ENCODE measurements at places on chromosomes 6 and 20. TPM values are rescaled to one million over a fixed set of nuclear protein-coding genes. Genes with fewer than 3 reads are reported as not detected.

Gene SNX3
- 220 TPM for total RNA-seq

Gene GPX5
- not detected for total RNA-seq

Gene COL9A1
- 2.6 TPM for total RNA-seq

- no peak for DNase-seq
These were observed 18.4 kb upstream of the IFNGR1 start for GRCh38 chr6:137237413-137238170.

- no peak for DNase-seq
These were observed 85.4 kb upstream of the MYLIP start for GRCh38 chr6:16043171-16044135.

Gene HLA-DMA
- 13.7 TPM for total RNA-seq

- DNase-seq = no peak
These were observed 568.9 kb upstream of the CITED2 start for GRCh38 chr6:139943391-139943790.

DNA sequence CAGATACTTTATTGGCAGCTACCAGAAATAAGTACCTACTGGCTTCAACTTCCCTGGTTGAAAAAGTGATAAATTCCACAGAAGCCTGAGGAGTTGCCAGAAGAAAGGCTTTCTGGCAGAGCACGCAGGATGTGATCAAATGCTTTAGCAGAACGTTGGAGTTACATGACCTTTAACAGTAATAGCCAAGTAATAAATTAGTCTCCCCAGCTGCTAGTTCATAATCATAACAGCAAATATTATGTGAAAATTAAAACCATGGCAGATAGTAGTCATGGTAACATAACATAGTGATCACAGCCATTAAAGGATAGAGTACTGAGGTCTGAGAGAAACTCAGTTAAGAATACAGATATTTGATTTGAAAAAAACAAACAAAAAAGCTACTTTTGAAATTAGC, 567.7 kb downstream of the ADGRB3 start:
- no peak for DNase-seq

DNA sequence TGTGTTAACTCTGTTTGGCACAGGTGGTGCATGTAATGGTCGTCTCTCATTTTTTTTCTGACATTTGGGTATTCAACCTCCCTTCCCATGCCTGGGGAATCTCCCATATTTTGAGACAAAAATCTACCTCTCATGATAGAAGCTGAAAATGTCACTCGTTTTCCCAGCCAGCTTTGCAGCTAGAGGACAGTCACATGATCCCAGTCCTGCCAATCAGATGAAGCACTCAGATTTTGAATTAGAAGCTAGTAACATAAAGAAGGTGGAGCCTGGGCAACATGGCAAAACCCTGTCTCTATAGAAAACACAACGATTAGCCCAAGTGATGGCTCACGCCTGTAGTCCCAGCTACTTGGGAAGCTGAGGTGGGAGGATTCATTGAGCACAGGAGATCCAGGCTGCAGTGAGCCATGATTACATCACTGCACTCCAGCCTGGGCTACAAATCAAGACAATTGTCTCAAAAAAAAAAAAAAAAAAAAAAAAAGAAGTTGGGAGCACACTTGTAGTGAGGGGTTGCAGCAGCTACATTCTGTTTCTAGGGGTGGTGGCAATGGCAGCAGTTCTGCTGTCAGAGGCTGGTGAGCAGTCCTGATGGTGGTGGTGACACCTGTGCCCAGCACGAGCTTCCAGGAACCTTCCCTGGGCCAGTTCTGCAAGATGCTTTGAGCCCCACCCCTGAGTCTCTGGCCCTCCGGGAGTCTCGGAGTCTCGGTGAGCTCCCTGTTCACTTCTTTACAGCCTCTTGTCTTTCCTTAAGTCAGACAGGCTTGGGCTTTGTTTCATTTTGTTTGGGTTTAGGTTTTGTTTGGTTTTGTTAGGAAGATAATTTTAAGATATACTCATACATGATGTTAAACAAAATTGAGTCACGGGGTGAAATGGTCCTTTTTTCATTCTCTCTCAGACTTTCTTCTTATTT, 94.1 kb upstream of the KCNG1 start:
- DNase-seq = no peak

DNA sequence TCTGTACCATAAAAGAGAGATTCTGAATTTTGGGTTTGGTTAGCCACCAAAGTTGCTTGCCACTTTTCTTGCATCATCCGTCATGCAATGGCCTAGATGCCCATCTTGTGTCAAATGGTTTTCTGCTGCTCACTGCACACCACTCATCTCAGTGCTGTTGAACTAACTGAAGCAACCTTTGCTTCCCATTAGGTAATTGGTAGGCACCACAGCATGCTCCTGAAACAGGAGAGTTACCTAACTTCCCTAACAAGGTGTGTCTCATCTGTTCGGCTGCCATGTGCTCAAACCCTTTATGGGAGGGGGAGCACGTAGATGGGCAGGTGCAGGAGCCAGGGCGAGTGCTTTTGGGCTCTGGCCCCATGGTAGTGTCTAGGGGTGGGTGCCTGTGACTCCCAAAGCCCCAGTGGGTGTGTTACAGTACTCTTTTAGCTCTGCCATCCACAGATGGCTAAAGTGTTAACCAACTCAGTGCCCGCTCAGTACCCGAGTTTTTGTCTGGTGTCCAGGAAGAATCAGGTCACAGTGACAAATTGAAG, 147.4 kb upstream of the SPACA1 start:
- DNase-seq = no peak

Gene CAGE1
- not detected for total RNA-seq

GRCh38 chr6:154139892-154140291, 100.9 kb downstream of the OPRM1 start:
- no peak for DNase-seq

DNA sequence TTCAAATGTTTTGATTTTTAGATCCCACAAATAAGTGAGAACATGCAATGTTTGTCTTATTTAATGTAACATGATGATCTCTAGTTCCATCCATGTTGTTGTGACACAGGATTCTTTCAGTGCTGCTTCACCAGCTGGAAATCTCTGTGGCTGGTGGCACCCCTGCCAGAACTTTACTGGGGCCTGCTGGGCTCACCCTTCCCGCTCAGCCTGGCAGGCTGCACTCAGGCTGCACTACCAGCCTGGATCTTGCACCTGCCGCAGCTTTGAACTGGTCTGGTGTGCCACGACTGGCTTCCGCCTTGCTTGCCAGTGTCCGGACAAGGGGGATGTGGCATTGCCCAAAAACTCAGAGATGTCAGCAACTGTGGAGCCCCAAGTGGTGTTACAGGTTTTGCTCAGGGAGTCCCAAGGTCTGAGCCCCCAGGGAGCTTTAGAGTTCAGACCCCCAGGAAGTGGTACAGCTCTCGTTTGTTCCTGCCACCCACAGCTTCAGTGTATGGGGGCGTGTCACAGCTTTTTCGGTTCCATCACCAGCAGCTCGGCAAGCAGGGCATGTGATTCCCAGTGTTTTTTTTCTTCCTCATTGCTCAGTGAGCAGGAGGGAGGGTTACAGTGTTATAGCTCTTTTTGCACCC, 72.3 kb upstream of the SYNCRIP start:
- DNase-seq = no peak

Gene UBE2V1
- total RNA-seq = 70.3 TPM

Gene ECT2L
- total RNA-seq = 10.5 TPM

- no peak for DNase-seq
These were observed 107.4 kb downstream of the BFSP1 start for GRCh38 chr20:17423782-17424181.

GRCh38 chr20:32841632-32842031, 17.1 kb upstream of the EFCAB8 start:
- DNase-seq = no peak

DNA sequence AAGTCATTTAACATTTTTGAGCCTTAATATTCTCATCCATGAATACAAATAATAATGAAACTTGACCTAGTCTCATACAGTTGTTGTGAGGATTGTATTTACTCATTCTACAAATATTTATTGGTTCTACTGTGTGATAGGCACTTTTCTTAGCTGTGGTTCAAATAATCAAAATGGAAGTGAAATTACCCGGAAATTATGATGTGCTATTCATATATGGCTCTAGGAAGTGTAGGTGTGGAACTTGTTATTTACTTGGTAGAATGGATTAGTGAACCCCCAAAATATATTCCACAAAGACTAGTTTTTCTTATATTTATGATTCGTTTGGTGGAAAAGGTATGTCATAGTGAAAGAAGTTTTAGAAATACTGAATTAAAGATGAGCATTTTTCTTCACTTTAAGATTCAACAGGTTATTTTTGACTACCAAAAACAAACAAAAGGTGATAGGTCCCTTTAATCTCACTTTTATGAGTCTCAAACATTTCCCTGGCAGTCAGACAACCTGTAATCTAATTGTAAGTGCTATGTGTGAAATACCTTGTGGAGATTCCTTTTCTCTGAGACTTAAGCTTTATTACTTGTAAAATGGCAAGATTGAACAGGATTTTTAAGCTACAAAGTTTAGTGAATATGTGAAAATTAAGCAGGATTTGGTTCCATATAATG, 77.8 kb downstream of the STXBP5 start:
- DNase-seq = no peak

GRCh38 chr6:130520801-130521200, 155.0 kb downstream of the TMEM200A start:
- DNase-seq = no peak

DNA sequence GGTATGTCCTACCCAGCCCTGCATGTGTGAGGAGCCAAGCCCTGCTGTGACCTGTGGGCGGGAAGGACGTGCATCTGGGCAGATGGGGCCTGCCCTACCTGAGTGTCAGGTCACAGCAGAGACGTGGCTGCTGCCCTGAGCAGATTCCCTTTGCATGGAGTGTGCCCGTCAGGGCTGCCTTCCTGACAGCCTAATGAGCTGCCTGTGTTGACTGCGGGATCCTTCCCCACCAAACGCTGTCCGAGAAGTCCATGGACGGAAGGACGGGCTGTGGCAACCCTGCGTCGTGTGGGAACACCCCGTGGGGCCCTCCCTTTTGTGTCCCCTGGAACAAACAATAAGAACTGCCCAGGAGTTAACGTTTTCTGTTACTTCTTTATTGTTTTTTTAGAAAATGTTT, 343.2 kb downstream of the CDH4 start:
- no peak for DNase-seq

GRCh38 chr20:57509665-57510237, 15.2 kb downstream of the CTCFL start:
- no peak for DNase-seq

- peak; percentile 72 for DNase-seq
These were observed 8.5 kb downstream of the ACSS1 start for GRCh38 chr20:25049261-25050060.

GRCh38 chr6:150887978-150888563, 22.6 kb downstream of the MTHFD1L start:
- no peak for DNase-seq

Gene KCNG1
- 0.48 TPM for total RNA-seq

DNA sequence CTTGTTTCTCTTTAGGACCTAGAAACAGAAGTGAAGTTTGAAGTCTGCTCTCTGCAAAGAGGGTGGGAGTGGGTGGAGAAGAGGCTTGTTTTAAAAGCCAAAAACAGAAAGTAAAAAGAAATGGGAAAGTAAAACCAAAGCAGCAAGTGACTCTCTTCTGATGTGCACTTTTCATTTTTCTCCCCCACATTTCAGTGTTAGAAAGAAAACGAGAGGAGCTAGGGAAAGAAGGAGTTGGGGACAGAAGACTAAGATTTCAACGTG, 1.3 kb downstream of the C6orf141 start:
- no peak for DNase-seq

GRCh38 chr6:112024464-112024863, 29.4 kb upstream of the CCN6 start:
- no peak for DNase-seq

- DNase-seq = no peak
These were observed 3.8 kb downstream of the TRIM15 start for GRCh38 chr6:30167101-30167500.

DNA sequence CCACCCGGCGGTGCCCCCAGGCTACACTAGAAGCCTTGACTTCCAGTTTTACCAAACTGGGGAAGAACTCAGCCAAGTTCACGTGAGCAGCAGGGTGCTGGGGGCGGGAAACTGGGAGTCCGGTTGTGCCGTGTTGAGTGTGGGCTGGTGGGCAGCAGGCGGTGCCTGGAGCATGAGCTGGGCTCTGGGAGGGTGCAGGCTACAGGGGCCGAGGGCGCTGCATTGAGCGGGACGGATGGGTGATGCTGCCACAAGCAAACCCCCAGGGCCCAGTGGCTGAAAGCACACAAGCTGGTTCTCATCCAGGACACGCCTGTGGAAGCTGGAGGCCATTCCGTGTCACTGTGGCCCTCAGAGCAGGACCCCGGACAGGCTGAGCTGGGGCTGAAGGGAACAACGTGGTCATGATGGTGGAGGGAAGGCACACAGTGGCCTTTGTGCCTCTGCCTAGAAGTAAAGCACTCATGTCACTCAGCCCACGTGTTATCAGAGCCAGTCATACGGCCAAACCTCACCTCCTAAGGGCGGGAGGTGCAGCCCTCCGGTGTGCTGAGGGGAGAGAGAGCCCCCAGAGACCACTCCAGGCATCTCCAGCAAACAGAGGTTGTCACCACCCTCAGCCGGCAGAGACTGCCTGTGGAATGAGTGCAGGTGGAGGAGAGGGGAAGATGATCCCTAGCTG, 29.5 kb downstream of the RBM38 start:
- DNase-seq = no peak

GRCh38 chr6:34148631-34149451, 3.0 kb upstream of the GRM4 start:
- no peak for DNase-seq

Gene CDK19
- total RNA-seq = 8.3 TPM

DNA sequence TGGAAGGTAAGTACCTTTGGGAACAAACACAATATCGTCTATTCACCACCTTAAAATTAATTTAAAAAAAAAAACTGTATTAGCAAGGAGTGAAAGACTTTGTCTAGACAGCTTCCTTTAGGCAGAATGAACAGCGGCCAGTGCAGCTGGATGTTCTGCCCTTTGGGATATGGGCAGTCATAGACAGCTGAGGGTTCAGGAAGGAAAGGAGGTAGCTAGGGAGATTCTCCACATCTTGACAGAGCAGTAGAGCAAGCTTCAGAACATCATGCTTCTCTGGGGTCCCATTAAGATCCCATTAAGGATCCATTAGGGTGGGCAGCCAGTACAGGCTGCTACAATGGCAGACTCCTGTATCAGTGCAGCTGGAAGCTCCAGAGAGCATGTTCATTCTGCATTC, 46.5 kb upstream of the PLCB4 start:
- DNase-seq = no peak

Gene ADAM33
- 3.0 TPM for total RNA-seq

Gene SLC22A7
- total RNA-seq = not detected

DNA sequence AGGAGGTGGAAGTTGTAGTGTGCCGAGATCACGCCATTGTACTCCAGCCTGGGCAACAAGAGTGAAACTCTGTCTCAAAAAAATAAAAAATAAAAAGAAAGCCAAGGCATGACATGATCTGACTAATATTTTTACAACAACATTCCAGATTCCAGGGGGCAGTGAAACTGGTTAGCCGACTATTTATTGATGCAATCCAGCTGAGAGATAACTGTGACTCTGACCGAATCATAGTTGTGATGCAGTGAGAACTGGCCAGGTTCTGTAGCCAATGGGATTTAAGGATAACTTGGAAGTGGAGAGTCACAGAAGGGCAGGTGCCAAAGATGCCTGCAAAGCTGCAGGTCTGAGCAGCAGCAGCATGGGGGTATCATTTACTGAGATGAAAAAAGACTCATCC, 82.9 kb upstream of the TSHZ2 start:
- no peak for DNase-seq

Measured in cardiac septum (tissue), 1 donor.